ENCODE measurements at places on chromosomes 13 and 19.

DNA sequence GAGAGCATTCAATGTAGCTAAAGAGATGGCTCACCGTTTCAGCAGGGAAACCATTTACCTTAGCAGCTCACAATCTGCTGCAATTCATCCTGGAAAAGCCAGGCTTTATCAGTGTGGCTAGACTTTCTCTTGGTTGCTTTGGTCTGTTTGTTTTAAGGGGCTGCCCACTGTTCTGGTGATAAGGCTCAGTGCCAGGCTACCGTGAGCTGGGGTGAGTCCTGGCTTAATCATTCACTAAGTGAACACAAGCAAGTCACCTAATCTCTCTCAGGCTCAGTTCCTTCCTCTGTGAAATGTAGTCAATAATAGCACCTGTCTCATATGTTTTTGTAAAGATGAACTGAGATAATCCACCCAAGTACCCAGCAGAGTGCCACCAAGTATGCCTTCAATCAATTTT lies 229.0 kb downstream of the TEX29 start:
- no peak for DNase-seq

- DNase-seq: no peak
Observed at GRCh38 chr13:78779608-78780007, 120.7 kb upstream of the OBI1 start.

GRCh38 chr19:41328842-41329225 lies 18.9 kb downstream of the CCDC97 start:
- DNase-seq: no peak

DNA sequence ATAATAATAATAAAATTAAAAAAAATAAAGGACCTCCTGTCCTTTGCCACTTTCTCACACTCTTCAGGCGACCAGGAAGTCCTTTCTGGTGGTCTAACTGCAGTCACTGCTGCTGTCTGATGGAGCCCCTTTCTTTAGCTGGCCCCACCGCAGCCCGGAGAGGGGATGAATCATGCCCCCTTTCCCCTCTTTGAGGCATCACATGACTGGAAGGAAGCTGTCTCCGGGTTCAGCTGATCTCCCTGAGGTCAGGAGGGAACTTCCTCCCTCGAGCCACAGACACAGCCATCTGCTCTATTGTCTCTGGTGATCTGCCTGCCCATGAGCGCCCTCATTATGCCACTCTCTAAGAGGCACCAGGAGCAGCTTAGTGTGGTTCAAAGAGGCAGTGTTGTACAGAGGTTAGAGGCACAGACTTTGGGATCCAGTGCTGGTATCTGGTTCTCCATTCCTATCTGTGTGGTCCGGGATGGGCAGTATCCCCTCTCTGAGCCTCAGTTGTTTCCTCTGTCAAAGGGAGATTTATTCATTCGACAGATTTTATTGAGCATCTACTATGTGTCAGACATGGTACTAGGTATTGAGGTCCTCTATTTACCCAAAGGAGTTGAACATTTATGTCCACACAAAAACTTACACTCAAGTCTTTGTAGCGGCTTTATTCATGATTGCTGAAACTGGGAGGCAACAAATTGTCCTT lies 30.0 kb downstream of the VAV1 start:
- peak; percentile 86 for DNase-seq

GRCh38 chr13:74977498-74977897 lies 504.5 kb downstream of the TBC1D4 start:
- DNase-seq: no peak

GRCh38 chr13:36163809-36164308 lies 32.7 kb upstream of the DCLK1 start:
- DNase-seq: no peak

GRCh38 chr19:17557466-17557865 lies 2.0 kb downstream of the COLGALT1 start:
- DNase-seq: no peak

DNA sequence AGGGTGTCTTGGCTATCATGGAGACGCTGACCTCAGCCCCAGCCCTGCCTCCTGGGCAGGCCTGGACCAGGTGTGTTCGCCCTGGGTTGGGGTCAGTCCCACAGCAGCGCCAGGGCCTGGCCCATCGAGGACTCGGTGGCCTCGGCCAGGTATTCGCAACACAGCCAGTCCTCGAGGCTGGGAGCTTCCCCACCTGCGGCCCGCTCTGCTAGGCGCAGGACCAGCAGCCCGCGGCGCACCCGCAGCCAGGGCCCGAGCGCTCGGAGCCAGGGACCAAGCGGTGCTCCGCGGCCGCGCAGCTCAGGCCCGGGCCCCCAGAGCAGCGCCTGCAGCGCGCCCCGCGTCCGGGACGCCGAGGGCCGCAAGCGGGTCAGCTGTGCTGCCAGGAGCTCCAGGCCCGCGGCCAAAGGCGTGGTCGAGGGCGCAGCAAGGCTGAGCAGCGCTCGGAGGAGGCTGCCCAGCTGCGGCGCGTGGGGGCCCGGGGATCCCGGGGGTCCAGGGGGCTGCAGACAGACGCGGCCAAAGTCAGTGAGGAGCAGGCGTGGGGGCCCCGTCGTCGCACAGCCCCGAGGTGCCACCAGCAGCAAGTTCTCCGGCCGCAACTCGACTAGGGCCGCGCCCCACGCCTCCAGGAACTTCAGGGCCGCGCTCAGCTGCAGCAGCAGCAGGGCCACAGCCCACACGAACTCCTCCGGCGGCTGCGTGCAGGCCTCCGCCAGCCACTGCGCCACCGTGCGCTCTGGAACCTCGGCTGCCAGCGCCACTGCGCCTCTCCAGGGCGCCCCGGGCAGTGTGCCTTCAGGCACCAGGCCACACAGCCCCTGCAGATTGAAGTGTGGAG lies 6.2 kb downstream of the PEAK3 start:
- DNase-seq: no peak

DNA sequence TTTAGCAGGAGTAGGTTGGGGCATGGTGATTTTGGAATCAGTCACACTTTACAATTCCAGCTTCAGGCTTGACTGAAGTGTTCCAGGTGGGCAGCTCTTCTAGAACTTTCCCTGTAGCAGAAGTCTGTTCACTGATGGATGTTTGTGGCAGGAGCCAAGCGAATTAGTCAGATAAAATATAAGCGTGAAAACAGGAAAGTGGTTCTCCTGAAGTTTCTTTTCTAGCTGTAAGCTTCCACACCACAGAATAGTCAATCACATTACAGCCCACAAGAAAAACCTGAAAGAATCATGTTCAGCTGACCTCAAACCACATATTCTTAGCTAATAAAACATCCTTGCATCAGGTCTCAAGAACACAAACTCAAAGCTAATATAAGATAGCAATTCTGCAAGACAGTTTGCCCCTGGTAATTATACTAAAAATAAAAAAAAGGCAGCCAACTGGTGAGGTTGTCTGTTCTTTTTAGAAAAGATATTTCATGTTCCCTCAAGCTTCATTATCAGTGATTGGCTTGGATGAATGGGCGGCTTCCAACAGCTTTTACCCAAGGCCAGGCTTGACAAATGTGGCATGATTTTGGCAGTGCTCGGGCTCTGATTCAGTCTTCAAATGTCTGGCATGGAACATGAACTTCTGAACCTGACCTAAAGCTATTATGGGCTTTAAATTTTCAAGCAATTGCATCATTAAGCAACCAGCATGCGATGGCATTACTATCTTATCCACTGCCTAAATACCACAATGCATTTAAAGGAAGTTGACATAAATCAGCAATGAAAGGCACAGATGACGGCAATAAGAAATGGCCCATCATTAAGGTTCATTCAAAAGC lies 136.8 kb downstream of the DCLK1 start:
- DNase-seq: no peak

GRCh38 chr13:101915755-101916107 lies 463.3 kb downstream of the ITGBL1 start:
- no peak for DNase-seq

DNA sequence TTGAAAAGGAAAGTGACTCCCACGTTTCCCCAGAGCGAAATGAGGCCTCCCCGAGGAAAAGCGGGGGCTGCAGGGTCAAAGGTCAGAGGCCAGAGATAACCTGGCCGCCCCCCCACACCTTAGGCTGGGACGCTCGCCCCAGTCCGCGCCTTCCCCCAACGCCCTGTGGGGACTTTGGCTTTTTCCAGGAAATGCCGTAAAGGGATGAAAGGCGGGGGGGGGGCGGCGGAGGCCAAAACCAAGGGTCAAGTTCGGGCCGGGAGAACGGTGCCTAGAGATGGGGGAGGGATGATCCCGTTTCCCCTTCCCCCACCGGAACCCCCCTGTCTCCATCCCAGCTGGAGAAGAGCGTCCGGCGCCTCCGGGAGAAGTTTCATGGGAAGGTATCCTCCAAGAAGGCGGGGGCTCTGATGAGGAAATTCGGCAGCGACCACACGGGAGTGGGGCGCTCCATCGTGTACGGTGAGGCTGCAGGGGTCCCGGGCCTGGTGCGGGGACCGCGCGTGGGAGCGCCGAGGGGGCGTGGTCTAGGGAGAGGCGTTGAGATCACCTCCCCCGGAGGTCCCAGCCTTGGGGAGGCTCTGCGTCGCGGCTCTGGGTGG lies 575 bp downstream of the SHFL start:
- DNase-seq: peak; percentile 16

DNA sequence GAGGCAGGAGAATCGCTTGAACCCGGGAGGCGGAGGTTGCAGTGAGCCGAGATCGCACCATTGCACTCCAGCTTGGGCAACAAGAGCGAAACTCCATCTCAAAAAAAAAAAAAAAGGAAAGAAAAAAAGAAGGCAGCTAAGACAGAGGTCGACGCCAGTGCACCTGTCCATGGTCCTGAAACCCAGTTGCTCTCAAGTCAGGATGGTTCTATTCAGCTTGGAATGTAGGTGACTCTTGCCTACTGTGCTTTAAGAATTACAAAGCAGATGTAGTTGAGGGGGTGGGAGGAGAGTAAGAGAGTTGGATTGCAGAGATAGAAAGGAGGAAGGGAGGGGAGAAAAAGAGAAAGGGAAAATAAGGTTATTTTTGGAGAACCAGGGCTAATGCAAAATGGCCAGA lies 18.7 kb downstream of the CACNG7 start:
- DNase-seq: peak; percentile 6

- no peak for DNase-seq
Observed at GRCh38 chr19:40589591-40590429, 11.4 kb upstream of the LTBP4 start.

DNA sequence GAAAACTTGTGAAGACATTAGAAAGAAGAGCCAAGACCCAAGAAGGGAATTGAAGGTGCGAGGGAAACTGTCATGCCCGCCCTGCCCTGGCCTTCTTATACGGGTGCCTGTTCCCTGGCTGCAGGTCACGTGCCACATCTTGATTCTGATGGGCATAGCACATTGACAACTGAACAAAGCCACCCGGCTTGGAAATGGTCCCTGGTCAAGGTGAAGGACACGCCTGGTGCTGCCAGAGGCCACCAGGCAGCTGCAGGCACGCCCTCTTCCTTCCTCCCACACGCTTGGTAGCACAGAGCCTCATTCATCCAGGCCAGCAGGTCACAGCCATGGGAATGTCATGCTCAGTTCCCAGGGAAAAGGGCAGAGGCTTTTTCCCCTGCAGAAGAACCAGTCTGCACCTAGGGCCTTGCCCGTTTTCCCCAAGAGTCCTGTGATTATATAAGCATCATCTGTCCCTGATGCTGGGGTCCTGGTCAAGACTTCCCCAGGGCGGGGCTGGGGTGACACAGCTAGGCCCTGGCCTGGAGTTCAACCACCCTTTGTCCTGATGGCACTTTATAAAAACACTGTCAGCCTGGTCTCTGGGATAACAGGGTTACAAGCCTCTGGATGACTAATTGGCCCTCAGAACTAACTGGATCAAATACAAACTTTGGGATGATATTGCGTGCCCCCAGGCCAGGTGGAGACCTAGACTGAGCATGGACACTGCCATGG lies 56.0 kb downstream of the CDADC1 start:
- DNase-seq: no peak

DNA sequence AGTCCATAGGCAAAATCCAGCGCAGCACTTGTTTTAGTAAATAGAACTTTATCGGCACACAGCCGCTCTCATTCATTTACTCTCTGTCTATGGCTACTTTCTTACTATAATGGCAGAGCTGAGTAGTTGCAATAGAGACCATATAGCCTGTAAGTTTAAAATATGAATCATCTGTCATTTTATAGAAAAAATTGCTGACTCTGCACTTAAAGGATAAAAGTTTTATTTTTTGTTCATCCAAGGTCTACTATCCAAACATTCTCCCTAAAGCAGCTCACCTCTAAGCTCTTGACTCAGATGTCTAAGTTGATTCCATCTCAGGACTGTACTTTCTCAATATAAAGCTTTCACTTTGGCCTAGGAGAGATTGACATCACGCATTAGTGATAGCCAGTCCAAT lies 825.7 kb downstream of the OLFM4 start:
- DNase-seq: no peak

DNA sequence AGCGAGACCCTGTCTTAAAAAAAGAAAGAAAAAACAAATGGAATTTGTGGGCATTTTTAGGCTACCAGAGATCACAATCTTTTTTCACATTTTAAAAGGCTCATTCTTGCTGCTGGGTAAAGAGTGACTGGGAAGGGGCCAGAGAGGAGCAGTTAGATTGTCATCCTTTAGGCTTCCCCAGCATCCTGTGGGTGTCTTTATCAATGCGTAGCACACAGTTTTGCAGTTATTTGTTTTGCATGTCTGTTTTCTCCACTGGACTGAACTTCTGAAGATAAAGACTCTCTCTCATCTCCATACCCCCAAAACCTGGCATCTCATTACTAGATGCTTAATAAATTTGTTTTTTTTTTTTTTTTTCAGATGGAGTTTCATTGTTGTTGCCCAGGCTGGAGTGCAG lies 2.1 kb upstream of the UTP14C start:
- DNase-seq: no peak

DNA sequence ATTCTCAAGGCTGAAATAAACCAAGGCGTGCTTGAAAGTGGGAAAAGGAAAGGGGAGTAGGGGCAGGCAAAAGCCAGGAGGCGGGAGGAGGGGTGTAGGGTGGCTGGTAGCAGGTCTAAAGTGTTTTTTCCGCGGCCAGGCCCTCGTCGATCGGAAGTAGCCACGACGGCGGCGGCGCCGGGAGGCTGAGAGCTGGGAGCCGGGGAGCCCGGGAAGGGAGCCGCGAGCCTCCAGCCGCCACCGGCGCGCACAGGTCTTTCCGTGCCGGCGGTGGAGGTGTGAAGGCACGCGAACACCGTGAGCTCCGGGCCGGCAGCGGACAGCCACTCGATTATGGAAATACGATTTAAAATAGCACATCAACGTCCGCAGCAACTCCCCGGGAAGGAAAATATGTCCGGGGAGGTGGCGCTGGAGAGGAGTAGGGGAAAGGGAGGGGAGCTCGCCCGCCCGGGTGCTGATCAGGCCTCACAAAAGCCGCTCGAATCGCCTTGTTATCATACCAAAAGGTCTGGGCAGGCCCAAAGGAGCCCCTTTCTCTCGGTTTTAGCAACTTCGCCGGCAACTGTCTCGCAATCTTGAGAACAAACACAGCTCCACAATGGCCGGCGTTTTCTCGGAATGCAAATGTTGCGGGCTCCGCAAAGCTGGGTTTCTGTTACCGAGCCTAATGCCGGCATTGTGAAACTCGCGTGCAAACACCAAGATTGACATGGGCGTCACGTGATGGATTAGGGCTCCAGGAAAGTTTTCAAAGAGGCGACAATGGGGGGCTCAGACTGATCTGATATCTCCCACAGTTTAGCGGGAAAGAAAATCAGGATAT lies 2.9 kb upstream of the PCDH8 start:
- DNase-seq: no peak

DNA sequence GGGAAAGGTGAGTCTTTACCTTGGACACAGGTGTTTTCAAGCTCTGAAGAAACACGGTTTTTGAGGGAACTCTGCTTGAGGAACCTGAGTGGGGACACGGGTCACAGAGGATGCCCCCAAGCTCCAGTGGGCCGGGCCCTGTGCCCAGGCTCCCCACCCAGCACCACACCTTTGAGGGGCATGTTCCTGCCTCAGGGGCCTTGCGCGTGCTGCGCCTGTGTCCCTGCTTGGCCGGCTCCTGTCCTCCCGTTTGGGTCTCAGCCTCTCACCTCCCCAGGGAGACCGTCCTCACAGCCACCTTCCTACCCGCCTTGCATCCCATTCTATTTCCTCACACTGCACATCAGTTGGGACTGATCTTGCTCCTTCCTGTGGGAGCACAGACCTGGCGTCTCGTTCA lies 21.1 kb downstream of the PIP5K1C start:
- DNase-seq: no peak

Measured in CD4-positive, alpha-beta T cell treated with Interleukin-15 for 4 hours (primary cell).